LoVo (cell line): ENCODE measurements at places on chromosomes 1 and 21.

GRCh38 chr1:223087291-223088255 lies 55.5 kb downstream of the TLR5 start:
- DNase-seq, result no peak

DNA sequence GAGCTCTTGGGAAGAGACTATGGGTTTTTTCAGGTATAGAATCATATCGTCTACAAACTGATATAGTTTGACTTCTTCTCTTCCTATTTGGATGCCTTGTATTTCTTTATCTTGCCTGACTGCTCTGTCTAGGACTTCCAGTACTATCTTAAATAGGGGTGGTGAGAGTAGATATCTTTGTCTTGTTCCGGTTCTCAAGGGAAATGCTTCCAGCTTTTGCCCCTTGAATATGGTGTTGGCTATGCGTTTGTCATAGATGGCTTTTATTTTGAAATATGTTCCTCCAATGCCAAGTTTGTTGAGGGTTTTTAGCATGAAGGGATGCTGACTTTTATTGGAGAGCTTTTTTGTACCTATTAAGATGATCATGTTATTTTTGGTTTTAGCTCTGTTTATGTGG lies 170.3 kb downstream of the PTGER3 start:
- no peak for DNase-seq

- DNase-seq, result no peak
Measured at GRCh38 chr1:88217386-88217785, 466.7 kb upstream of the PKN2 start.

- DNase-seq, result no peak
Measured at GRCh38 chr1:206929524-206929923, 7.8 kb upstream of the FCMR start.

GRCh38 chr21:39593522-39593921 lies 19.2 kb upstream of the B3GALT5 start:
- DNase-seq, result no peak

DNA sequence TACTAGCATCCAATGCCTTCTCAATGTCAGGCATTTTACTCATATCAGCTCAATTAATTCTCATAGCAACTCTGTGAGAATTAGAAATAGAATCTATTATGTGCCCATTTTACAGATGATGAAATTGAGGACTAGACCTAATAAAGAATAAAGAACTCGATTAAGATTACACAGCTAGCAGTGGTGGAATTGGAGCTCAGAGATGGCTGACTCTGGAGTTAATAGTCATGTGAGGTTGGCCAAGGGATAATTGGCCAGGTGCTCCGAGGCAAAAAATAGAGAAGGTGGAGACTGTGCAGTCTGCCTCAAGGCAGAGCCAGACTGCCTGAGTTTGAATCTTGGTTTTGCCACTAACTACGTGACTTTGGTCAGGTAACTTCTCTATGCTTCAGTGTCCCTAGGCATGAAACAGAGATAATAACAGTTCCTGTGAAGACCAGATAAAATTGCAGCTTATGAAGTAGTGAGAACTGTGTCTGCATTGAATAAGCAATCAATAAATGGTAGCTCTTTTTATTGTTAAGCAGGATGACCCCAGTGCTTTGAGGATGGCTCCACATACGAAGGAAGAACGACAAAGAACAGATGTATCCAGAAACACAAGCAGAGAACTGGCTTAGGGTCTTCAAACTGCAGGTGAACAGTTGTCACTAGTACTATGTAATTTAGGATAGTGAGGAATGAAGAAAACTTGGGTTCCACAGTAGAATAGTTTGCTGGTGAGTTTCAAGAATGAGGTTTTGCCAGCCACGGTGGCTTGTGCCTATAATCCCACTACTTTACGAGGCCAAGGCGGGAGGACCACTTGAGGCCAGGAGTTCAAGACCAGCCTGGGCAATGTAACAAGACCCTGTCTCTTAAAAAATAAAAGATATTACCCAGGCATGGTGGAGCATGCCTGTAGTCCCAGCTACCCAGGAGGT lies 6.9 kb upstream of the CCSAP start:
- no peak for DNase-seq

GRCh38 chr1:160550572-160551034 lies 27.5 kb upstream of the SLAMF6 start:
- DNase-seq, result no peak

DNA sequence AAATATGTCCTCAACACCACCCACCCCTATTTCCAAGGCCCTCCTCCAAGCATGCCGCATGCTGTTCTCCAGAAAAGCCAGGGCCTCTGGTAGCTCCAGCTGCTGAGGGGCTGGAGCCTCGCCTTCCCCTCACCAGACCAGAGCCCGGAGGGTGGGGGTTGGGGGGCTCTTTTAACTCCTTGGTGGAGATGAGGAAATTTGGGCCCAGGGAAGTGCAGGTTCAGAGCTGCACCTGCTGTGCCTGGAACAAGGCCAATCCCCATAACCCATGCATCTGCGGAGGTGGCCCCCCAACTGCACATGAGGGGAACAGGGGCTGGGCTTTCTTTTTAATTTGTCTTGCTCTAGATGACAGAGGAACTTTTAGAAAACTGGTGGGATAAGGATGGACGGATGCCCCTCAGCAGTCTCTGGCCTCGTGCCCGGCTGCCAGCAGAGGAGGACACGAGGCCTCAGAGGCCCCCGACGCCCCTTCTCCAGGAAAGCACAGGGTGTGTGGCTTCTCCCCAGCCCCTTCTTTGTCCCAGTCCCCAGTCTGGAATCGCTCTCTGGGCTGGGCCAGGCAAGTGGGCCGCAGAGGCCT lies 550 bp upstream of the SELENON start:
- no peak for DNase-seq

GRCh38 chr1:104905322-104905721 lies 1155.6 kb downstream of the AMY1C start:
- DNase-seq, result no peak

DNA sequence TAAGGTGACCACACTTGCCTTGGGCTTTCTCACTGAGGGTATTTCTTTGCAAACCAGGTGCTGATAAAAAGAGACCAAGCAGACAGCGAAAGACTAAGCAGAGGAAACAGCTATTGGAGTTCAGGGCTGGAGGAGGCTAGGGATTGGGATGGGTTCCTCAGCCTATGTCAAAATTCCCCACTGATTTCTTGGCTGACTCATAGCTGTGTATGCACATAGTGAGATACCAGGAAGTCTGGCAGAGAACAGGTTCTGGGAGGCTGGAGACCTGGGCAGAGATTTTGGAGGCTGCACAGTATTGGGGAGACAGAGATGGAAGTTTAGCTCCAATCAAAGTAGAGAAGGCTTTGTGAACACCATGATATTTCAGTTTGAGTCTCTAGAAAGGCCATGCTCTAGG lies 25.3 kb downstream of the YARS1 start:
- DNase-seq, result no peak

DNA sequence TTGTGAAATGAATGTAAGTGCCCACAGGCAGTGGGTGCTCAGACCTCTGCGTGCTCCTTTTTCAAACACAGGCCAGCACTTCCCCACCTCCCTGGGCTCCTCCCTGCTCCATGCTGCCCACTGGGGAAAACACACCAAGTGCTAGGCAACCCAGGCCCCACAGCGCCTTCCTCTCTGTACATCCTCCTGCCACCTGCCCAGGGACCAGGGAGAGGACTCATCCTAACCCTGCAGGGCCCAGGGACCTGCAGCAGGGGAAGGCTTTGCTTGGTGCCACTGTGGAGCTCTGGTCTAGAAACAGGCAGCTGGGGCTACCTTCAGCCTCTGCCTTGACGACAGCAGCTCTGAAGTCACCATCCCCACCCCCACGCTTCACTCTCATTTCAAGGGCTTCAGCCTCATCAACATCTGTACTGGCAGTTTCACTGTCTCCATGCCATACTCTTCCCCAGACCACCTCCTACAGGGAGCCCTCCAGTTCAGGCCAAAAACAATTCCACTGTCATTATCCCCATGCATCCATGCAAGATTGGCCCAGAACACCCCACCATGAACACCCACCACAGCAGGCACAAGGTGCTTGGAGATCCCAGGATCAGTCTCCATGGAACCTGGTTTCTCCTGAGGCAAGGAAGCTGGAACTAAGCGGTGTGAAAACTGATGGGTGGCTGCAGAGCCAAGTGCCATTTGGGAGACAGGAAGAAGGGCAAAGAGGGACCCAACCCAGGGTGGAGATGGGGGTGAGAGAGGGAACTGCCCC lies 1.1 kb downstream of the IGSF8 start:
- no peak for DNase-seq

DNA sequence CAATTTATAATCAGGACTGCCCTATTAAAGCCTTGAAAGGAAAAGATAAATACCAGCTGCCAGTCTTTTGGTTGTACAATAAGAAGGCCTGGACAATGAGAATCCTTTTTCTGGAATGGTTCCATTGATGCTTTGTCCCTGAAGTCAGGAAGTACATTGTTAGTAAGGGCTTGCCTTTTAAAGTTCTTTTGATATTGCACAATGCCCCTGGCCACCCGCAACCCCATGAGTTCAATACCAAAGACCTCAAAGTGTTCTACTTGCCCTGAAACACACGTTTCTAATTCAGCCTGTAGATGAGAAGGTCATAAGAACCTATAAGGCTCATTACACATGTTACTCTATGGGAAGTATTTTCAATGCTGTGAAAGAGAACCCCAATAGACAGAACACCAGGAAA lies 112.1 kb downstream of the OLFM3 start:
- DNase-seq, result no peak

DNA sequence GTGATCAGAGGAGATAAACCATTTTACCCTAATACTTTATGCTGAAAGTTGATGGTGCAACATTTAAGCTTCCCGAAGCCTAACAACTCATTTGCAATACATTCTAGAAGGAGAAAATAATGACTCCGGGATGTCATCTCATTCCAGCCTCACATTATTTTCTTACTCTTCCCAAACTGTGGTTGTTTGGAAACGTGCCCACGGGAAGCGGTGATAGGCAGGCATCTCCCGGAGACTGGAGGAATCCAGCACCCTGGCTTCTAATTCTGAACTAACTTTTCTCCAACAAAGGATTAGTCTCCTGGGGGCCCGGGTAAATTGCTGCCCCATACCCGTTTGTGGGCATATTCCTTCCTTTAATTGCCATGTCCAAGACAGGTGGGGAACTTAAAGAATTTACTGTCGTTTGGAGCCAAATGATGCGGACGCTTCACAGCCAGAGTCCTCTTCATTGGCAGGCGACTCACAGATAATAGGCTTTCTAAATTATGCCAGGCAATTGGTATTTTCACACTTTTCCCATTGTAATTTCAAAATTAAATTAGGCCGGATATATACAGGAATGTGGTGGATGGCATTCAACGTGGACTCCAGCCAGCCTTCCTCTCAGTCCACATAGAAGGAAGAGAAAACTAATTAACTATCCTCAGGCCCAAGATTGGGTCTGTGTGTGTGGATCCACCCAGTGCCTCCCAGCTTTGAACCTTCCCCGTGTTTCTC lies 278.1 kb downstream of the AJAP1 start:
- no peak for DNase-seq

DNA sequence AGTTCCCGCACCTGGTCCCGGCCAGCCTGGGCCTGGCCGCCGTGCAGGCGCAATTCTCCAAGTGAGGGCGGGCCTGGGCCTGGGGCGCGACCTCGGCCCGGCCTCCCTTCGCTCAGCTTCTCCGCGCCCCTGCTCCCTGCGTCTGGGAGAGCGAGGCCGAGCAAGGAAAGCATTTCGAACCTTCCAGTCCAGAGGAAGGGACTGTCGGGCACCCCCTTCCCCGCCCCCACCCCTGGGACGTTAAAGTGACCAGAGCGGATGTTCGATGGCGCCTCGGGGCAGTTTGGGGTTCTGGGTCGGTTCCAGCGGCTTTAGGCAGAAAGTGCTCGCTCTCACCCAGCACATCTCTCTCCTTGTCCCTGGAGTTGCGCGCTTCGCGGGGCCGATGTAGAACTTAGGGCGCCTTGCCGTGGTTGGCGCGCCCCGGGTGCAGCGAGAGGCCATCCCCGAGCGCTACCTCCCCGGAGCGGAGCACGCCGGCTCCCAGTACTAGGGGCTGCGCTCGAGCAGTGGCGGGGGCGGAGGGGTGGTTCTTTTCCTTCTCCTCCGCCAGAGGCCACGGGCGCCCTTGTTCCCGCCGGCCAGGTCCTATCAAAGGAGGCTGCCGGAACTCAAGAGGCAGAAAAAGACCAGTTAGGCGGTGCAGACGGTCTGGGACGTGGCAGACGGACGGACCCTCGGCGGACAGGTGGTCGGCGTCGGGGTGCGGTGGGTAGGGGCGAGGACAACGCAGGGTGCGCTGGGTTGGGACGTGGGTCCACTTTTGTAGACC lies 1.2 kb downstream of the OLIG1 start:
- DNase-seq, result no peak

DNA sequence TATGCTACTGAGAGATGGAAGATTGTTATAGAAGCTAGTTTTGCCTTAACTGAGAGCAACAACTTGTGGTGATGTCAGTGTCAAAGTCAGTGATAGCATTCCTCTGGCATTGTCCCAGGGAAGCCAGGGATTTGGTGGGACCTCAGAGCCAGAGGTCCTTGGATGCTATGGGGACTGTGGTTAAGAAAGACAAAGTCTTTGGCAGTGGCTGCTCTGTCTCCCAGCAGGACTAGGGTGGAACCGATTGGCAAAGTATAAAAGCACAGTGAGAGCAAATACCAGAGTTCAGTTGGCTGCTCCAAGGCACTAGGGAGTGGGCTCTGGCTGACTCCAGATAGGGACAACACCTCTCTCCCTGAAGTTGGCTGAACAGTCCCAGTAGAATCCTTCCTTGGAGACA lies 104.8 kb downstream of the GDAP2 start:
- DNase-seq, result peak; percentile 9

GRCh38 chr1:46617833-46618232 lies 1.2 kb upstream of the MOB3C start:
- DNase-seq, result no peak

- no peak for DNase-seq
Measured at GRCh38 chr21:35027563-35028450, 21.3 kb downstream of the RUNX1 start.

DNA sequence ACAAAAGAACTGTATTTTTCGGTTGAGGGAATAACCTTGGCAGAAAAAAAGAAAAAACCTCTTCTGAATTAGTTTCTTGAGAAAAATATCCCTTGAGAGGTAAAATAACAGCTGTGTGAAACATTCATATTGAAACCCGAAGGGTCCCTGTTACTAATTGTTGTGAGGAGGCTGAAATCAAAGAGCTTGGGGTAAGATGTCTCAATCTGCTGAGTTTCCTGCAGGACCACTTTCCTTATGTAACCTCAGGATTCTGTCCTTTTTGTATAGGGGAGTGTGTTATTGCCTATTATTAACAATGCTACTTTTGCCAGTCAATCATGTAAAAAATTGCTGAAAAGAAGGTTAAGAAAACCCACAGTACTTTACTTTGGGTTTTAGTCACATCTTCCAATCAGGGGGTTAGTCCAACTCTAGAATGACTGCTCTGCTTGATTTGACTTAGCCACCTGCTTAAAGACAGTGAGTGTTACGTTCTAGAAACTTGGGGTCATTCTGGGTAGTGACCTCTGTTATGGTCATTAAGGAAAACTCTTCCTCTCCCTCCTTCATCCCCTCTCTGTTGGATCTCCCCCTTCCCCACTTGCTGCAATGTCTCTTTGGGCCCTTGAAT lies 138.8 kb downstream of the GIPC2 start:
- DNase-seq, result no peak

- no peak for DNase-seq
Measured at GRCh38 chr1:181482521-181483284, 614 bp upstream of the CACNA1E start.

- no peak for DNase-seq
Measured at GRCh38 chr21:8990326-8991087, 1530.9 kb upstream of the TPTE start.

- DNase-seq, result no peak
Measured at GRCh38 chr1:154327466-154328317, 2.4 kb downstream of the ATP8B2 start.
